Upper lobe of right lung (tissue), 1 donor: ENCODE measurements at places on chromosomes 12 and 14. TPM values are rescaled to one million over a fixed set of nuclear protein-coding genes. Genes with fewer than 3 reads are reported as not detected.

PLD4 gene
- 3.1 TPM for total RNA-seq

ART4 gene
- 5.7 TPM for total RNA-seq

TCL1B gene
- not detected for total RNA-seq

ANKRD13A gene
- total RNA-seq: 54.0 TPM

LTBR gene
- total RNA-seq: 156 TPM

DNA sequence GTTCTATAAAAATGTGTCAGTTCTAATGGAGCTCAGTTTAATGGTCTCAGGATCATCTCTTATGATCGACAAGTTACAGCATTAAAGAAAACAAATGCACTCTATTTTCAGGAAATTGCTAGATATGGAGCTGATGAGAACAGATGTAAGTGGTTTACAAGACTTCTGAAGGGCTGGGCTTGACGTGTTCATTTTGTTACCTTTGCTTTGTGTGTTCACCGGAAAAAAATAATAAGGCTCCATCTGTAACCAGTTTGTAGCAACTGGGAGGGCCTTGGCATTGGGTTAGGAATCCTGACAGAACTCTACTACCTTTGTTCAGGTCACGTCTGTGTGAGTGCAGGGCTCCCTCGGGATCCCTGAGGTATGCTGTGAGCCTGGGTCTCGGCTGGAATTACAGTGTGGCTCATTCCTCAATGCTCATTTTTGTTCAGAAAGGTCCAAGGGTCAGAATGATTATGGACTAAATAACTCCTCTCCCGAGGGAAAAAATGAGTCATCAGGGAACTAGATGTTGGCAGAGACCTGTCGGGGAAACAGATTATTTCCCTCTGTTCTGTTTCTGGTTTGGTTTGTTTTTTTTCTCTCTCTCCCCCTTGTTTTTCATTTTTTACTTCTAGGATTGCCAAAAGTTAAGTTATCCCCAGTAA is 158.0 kb downstream of the SLC5A8 start:
- H3K4me1 ChIP-seq: no peaks in the 10 kb centered on the region
- H3K27me3 ChIP-seq: no peaks in the 10 kb centered on the region
- no peak overlapping the region for H3K27ac ChIP-seq
- DNase-seq: no peak

GRCh38 chr12:132389526-132390286 is 60.3 kb upstream of the GALNT9 start:
- no peaks in the 10 kb centered on the region for H3K36me3 ChIP-seq
- peak; percentile 29 for DNase-seq
- H3K4me1 ChIP-seq: no peaks in the 10 kb centered on the region
- H3K27ac ChIP-seq: no peak overlapping the region

GRCh38 chr12:132542661-132543060 is 52.7 kb downstream of the FBRSL1 start:
- H3K4me1 ChIP-seq: no peaks in the 10 kb centered on the region
- no peaks in the 10 kb centered on the region for H3K27me3 ChIP-seq
- H3K27ac ChIP-seq: no peak overlapping the region
- H3K4me3 ChIP-seq: no peak overlapping the region
- DNase-seq: no peak

- no peak overlapping the region for H3K4me3 ChIP-seq
- peaks cover 9% of the 10 kb centered on the region for H3K27me3 ChIP-seq
- no peak overlapping the region for H3K27ac ChIP-seq
- no peak for DNase-seq
- no peaks in the 10 kb centered on the region for H3K36me3 ChIP-seq
Measured at GRCh38 chr14:95850429-95850828, 26.2 kb upstream of the TUNAR start.

DNA sequence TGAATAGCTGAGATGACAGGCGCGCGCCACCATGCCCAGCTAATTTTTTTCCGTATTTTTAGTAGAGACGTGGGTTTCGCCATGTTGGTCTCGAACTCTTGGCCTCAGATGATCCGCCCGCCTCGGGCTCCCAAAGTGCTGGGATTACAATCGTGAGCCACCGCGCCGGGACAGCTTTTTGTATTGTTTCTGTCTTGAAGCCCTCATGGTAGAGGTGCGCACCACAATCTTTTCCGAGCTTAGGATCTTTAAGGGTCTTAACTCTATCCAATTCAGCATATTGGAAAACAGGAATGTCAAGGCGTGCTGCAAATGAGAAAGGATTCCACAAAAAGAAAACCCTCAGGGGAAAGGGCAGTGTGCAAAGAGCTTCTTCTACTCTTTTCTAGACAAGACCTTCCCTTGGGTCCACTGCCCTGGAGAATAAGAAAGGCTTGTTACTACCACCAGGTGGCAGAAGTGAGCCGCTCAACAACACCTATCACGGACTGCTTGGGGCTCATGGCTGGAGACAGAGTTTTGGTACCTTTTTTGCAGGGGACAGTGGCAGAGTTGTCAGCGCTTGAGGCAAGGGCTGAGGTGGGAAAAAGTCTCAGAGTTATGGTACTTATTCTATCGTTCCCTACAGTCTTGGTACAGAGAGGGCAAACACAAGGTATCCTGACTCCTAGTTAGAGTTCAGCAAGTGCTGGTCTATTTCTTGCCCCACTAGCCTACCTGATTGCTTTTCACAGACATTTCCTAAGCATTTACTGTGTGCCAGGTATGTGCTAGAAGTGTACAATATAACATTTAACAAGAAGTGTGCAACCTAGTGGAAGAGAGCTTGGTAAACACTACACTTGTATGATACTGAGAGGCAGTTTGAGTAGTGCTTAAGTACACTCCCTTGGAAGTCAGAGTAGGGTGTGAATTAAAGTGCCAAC is 16.4 kb upstream of the SP7 start:
- peak; percentile 76 for DNase-seq
- H3K4me1 ChIP-seq: peaks cover 7% of the 10 kb centered on the region

DNA sequence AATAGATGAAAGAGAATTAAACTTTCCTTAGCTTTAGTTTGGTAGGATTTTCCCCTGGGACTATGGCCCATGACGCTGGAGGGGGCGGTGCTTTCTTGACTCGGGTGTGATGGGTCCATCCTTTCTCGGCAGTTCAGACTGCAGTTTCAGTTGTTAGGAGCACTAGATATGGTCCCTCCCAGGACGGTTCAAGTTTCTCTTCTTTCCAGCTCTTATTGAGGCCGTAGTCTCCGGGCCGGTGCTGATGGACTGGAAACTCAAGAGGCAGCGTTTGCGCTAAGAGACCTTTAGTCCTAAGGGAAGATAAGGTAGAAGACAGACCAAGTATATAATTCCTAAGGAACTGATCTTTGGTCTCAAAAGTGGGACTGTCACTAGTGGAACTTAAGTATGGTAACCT is 111.2 kb downstream of the RIN3 start:
- no peaks in the 10 kb centered on the region for H3K4me1 ChIP-seq
- no peaks in the 10 kb centered on the region for H3K36me3 ChIP-seq
- no peak overlapping the region for H3K27ac ChIP-seq
- DNase-seq: no peak
- H3K4me3 ChIP-seq: no peak overlapping the region

DNA sequence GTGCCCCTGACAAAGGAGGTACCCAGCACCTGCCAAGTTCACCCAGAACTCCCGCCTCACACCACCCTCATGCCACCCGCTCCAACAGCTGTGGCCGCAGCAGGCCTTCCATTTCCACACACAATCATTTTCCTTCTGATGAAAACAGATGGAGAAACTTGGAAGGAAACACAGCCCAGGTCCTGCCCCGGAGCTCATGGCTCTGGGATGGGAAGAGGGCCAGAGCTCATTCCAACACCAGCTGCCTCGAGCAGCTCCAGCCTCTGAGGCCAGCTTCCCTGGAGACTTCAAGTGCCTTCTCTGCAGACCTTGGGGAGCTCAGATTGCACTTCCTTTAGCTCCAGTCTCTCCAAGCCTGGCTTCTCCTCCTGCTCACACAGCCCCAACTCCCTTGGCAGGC is 55.1 kb upstream of the CMKLR1 start:
- H3K4me3 ChIP-seq: no peak overlapping the region
- DNase-seq: no peak
- H3K27ac ChIP-seq: no peak overlapping the region
- no peaks in the 10 kb centered on the region for H3K36me3 ChIP-seq
- H3K4me1 ChIP-seq: peaks cover 3% of the 10 kb centered on the region

DNA sequence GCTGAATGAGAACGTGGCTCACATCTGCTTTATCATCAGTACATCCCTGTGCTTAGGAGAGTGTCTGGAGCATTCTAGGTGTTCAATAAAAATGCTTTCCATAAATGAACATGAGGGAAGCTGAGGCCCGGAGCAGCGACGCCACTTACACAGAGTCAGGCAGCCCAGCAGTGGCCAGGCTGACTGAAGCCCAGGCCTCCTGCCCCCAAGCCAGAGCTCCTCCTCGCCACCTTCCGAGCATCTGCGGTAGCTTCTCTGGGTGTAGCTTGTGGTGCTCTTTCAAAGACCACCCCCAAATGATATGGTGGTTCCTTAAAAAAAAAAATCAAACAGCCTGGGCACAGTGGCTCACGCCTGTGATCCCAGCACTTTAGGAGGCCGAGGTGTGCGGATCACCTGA is 88.8 kb downstream of the FBXL14 start:
- no peaks in the 10 kb centered on the region for H3K27me3 ChIP-seq
- H3K27ac ChIP-seq: no peak overlapping the region
- DNase-seq: no peak
- no peaks in the 10 kb centered on the region for H3K36me3 ChIP-seq
- no peak overlapping the region for H3K4me3 ChIP-seq
